ENCODE measurements at places on chromosomes 1 and 21.

GRCh38 chr1:163768576-163768975 lies 446.8 kb downstream of the NUF2 start:
- no peak for DNase-seq

GRCh38 chr1:84116558-84116957 lies 27.5 kb upstream of the PRKACB start:
- DNase-seq, result no peak

DNA sequence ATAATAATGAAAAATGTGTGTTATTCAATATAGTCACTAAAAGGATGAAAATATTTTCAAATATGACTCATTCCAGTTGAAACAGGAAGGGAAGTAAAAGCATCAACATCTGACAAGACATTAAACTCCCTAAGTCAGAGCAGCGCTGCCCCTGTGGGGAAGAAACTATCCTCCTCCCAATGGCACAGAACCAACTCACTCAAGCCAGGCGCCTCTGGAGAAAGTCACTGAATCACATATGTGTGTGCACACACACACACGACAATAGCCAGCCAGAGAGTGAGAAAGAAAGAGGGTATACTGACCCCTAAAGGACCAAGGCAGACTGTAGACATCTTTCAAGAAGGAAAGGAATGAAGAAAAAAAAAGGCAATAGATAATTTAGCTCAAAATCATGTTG lies 126.9 kb downstream of the SETD4 start:
- no peak for DNase-seq

DNA sequence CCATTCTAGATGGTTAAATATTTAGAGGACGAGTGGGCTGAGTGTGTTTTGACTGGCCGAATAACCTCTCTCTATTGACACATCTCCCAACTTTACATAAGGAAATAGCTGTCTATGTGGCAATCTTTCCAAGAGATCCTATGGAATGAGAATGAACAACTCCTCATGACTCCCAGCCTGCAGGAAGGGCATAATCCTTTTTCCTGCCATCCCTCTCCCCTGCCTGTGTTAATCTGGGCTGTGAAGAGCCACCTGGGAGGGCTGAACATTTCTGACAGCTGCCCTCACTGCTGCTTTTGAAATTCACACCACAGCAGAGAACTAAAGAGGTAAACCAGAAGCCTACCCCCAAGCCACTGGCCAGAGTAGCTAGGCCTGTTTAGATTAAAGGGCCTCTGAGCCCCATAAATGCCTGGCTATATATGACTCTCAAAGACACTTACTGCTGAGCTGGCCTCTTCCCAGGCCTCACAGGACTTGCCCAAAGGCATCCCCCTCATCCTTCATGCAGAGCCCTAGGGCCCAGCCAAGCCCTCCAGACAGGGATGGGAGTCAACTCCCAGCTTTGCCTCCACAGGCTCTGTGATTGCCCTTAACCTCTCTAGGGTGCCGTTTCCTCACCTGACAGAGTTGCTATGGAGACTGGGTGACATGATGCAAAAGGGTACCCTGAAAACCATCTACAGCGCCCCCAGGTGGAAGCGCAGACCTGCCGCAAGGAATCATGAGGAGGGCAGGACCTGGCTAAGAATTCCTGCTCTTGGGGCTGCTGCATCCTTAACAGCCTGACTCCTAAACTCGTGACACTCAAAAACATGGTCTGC lies 42.0 kb upstream of the LDLRAP1 start:
- no peak for DNase-seq

GRCh38 chr1:77063118-77063517 lies 156.1 kb downstream of the PIGK start:
- no peak for DNase-seq

DNA sequence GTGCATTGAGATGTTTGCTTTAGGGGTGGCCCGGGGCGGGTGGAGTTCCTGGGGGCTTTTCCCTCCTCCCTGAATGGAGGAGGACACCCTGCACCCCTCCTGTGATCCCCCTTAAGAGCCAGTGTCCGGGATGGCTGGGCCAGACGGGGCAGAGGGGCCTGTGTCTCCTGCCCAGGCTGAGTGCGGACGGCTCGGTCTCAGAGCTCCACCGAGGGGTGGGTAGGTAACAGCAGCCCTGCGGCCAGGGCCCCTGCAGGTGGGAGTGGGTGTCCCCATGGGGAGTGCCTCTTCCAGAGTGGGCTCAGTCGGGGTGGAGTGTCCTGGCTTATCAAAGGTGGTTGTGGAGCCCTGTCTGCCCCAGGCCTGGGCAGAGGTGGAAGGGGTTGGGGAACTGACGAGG lies 23.1 kb downstream of the TP73 start:
- no peak for DNase-seq

DNA sequence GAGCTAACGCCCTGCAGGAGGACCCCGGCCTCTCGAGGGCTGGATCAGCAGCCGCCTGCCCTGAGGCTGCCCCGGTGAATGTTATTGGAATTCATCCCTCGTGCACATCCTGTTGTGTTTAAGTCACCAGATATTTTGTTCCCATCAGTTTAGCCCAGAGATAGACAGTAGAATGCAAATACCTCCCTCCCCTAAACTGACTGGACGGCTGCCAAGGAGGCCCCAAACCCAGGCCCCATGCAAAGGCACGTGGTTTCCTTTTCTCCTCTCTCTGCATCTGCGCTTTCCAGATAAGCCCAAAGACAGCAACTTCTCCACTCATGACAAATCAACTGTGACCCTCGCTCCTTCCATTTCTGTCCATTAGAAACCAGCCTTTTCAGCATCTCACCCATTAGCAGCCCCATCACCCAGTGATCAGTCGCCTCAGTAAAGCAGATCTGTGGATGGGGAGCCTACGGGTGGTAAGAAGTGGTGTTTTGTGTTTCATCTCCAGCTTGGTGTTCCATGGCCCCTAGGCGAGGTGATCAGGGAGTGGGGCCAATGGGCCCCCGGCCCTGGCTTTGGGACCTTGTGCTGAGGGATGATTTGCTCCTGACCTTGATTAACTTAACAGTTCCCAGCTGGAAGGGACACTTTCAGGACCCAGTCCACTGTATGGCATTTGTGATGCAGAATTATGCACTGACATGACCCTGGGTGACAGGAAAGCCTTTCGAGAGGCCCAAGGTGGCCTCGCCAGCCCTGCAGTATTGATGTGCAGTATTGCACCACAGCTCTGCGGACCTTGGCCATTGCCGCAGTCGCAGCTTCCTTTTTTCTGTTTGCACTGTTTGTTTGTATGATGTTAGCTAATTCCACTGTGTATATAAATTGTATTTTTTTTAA lies 5.2 kb downstream of the NPPA start:
- no peak for DNase-seq

- no peak for DNase-seq
Observed at GRCh38 chr1:110337704-110338308, 1.4 kb upstream of the RBM15 start.

DNA sequence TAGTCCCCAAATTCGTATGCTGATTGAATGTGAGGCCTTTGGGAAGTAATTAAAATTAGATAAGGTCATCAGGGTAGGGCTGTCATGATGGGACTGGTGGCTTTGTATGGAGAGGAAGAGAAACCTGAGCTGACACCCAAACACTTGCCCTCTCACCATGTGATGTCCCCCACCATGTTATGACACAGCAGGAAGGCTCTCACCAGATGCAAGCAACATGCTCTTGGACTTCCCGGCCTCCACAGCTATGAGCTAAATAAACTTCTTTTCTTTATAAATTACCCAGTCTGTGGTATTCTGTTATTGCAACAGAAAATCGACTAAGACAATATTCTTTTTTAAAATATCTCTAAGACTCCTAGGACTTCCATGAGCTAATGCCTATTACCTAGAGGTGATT lies 43.6 kb upstream of the GUCA2B start:
- no peak for DNase-seq

- DNase-seq, result no peak
Observed at GRCh38 chr1:28070725-28071593, 17.5 kb downstream of the EYA3 start.

DNA sequence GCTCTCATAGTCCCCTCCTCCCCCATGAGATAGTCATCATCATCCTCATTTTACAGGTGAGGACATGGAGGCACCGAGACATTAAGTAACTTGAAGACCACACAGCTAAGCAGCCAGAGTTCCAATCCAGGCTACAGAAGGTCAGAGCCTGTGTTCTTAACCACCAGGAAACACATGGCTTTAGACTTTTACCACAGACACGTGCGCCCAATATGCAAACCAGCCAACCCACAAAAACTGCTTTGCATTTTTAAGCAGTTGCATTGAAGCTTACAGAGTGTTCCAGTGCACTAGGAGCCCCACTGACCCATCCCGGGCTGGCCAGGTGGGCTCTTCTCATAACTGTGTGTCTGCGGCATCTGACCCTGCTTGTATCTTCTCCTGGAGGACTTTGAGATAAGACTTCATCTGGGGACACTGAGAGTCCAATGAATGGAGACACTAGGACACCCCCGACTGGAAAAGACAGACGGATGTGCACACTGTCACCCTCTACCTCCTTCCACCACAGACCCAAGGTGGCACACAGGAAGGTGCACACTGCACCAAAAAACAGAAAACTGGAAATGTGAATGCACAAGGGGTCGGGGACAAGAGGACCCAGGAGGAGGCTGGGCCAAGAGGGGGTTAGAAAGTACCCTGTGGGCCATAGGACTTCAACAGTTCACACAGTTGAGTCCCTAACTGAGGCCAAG lies 56.4 kb downstream of the ETS2 start:
- no peak for DNase-seq

DNA sequence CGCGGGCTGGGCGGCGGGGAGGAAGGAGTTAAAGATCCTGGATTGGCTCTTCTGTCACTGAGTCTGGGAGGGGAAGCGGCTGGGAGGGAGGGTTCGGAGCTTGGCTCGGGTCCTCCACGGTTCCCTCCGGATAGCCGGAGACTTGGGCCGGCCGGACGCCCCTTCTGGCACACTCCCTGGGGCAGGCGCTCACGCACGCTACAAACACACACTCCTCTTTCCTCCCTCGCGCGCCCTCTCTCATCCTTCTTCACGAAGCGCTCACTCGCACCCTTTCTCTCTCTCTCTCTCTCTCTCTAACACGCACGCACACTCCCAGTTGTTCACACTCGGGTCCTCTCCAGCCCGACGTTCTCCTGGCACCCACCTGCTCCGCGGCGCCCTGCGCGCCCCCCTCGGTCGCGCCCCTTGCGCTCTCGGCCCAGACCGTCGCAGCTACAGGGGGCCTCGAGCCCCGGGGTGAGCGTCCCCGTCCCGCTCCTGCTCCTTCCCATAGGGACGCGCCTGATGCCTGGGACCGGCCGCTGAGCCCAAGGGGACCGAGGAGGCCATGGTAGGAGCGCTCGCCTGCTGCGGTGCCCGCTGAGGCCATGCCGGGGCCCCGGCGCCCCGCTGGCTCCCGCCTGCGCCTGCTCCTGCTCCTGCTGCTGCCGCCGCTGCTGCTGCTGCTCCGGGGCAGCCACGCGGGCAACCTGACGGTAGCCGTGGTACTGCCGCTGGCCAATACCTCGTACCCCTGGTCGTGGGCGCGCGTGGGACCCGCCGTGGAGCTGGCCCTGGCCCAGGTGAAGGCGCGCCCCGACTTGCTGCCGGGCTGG lies at the start of gene NPR1:
Gene NPR1 (plus strand): TSS at position 170 of the 818 bp plus-strand sequence. CDS start 421 bp downstream, at position 591.
- DNase-seq, result no peak

- DNase-seq, result no peak
Observed at GRCh38 chr1:10634428-10635084, 159.8 kb downstream of the PEX14 start.

DNA sequence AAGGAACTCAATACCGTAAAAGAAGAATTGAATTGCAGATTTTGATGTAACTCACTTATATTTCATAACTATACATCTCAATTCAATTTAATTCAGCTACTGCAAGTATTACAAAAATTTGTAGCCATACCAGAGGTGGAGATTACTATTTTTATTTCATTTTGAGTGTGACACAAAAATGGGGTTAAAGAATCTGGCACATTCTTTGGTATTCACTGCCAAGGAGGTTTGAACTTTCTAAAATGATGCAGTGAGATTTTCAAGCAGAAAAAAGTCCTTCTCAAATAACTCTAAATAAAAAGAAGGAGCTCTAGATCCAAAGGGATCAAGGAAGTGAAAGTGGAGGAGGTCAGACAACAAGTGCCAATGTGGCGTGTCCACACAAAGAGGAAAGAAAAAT lies 569.0 kb downstream of the DPYD start:
- no peak for DNase-seq

DNA sequence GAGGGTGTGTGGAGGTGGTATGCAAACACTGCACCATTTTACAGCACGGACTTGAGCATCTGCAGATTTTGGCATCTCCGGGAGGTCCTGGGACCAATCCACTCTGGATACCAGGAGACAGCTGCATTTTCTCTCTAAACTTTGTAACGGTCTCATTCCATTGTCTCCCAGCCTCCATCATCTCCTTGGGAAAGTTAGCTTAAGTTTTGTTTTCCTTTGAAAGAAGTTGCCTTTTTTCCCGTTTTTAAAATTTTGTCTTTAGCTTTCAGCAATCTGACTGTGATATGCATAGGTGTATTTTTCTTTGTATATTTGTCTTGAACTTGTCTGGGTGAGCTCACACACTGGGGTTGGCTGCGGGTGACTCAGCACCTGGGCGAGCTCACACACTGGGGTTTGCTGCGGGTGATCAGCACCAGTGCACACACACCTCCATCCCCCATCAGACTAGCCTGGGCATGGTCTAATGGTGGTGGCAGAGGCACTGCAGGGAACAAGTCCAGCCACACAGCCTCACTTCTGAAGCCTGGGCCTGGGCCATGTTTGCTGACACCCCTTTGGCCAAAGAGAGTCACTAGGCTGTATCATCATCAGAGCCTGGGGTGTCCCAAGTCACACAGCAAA lies 32.1 kb upstream of the COL18A1 start:
- no peak for DNase-seq

DNA sequence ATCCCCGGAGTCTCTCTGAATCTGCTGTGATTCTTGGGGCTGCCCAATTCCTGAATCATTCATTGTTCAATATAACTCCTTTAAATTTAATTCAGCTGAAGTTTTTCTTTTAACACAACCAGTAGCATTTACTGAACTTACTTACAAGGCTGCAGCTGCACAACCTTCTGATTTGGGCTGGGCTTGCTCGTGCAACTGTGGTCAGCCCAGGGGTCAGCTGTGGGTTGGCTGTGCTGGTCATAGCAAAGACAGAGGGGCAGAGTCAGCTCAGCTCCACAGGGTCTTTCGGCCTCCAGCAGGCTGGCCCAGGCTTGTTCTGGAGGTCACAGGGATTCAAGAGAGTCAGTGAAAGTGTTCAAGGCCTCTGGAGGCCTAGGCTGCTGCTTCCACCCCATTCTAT lies 186.1 kb downstream of the MATN1 start:
- no peak for DNase-seq

DNA sequence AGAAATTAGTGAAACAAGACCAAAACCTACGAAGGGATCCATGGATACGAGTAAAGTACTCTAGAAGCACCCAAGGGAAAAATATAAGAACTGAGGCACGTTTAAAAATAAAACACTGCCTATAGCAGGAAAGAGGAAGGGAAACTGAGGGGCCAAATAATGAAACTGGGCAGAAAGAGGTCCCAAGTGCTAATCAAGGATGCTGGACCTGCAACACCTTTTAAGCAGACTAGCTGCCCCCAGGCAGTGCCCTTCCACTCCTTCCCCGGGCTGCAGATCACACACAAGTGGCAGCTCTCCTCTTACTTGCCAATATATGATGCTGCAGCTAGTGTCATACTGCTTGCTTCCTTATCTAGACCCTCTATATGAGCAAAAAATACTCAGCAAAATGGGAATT lies 7.6 kb upstream of the OTUD7B start:
- DNase-seq, result no peak
